ENCODE measurements at places on chromosomes 5 and 9. TPM values are rescaled to one million over a fixed set of nuclear protein-coding genes. Genes with fewer than 3 reads are reported as not detected.

FGFR4 gene
- 11.0 TPM for total RNA-seq

GRCh38 chr5:93421468-93421867 lies 159.6 kb downstream of the NR2F1-AS1 start:
- DNase-seq, result no peak

- no peak for DNase-seq
Measured at GRCh38 chr9:100689635-100690034, 111.8 kb downstream of the CAVIN4 start.

- peak; percentile 12 for DNase-seq
Measured at GRCh38 chr5:74433896-74434829, 206.4 kb downstream of the ENC1 start.

NMUR2 gene
- total RNA-seq, result not detected

TEX48 gene
- not detected for total RNA-seq

OTP gene
- total RNA-seq, result not detected

Measured in endothelial cell (in vitro differentiated cells).